GM23338 (cell line): ENCODE measurements at places on chromosomes 5 and 9. TPM values are rescaled to one million over a fixed set of nuclear protein-coding genes. Genes with fewer than 3 reads are reported as not detected.

DNA sequence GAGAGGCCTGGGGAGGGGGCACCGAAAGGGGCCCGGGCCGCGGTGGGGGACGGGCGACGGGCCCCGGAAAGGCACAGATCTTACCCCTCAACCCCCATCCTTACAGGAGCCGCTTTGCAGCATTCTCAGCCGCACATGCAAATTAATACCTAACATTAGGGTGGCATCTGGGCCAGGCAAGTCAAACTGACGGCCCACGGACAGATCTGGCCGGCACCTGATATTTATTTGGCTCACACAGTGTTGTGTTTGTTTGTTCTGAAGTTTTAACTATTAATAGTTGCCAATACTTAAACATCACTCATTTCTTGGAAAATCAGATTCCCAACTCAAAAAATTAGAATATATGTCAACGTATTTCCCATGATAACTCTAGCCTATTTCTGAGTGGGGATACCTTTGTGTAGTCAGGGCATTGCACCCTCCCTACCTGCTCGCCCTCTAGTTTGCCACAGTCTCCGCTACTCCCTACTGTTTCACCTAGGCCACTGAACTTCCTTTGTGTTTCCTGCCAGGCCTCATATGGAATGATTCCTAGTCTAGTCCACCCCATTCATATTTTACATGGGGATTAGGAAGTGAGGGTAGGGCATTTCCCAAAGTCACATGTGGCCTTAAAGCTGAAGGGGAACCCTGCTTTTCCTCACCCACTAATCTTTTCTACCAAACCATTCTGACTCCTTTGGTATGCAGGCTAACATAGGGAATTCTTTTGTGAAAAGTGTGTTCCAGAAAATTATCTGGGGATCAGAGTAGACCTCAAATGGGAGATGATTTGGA is 71.9 kb upstream of the LARP1 start:
- no peak for DNase-seq

- DNase-seq, result no peak
Measured at GRCh38 chr5:131286400-131286715, 22.5 kb downstream of the CDC42SE2 start.

DNA sequence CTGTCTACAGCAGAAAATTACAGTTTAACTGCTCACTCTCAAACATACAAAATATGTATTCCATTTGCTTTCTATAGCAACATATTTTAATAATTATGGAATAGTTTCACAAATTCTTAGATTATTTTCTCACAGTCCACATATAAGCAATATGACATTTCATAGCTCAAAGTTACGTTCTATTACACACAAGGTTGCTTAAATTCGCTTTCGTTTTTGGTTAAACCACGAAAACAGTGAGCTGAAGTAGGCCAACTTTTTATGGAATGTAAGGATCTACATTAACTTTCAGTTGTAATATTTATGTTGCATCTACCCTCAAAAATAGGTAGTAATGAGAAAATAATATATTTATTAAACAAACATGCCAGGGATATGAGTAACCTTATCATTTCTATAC is 966.0 kb upstream of the ACO1 start:
- DNase-seq, result no peak

DNA sequence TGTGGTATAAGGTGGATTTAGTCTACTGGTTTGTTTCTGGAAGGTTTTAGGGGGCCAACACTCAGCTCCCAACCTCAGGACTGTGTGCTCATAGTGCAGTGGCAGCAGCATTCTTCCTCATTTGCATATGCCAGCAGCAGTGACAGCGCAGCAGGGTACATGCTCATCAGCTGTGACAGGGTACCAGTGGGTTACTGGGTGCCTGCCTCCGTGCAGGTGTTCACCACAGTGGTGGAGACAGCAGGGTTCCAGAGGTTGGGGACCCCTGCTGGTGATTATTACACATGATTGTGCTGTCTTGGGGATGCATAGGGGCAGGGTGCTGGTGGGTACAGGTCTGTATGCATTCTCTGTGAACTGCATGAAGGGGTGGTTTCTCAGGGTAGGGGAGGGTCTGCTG is 45.5 kb upstream of the IFNE start:
- DNase-seq, result no peak

DNA sequence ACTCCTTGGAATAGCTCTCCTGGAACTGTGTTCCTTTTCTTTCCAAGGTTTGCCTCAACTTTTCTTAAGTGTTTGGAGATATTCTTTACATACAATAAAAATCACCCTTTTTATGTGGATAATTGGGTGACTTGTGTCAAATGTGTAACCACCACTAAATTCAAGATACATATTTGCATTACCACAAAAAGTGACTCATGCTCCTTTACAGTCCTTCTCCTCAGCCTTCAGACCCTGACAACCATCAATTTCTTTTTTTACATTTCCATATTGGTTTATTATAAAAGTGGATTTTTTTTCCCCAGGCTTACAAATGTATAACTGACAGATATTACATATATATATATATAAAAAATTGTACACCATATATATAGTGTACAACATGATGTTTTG is 372.0 kb upstream of the KCNN2 start:
- no peak for DNase-seq

DNA sequence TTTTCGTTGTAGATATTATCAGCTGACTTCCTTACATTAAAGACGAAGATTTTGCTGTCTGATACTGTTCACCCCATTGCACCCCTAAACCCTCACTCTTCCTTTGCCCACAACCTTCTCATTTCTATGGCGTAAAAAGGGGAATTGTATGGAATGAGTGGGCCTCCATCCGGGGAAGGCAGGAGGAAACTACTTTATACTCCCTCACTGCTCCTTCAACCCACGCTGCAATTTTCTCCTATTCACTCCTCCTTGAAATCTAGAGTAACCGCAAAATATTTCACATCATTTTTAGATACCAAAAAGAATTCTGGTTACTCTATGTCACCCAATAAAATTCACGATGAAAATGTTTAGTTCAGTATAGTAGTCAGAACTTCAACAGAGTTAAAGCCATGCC is 330.8 kb downstream of the DIRAS2 start:
- no peak for DNase-seq

DNA sequence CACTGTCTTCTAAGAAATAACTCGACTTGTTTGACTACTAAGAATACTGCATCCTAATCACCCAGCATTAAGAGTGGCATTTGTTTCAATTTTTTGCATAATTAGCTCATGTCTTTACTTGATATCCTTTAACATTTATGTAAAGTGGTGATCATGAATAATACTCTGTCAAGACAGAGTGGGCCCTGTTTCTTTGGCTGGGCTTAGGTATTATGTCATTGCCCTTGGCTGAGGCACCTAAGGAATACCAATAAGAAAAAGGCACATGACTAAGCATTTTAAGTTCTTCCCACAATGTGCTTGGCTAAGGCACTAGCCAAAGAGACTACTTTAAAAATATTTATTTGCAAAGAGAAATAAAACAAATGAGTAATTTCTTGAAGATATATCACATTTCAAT is 308.1 kb downstream of the CTNND2 start:
- peak; percentile 10 for DNase-seq

GRCh38 chr5:111387361-111387760 is 125.0 kb downstream of the STARD4 start:
- DNase-seq, result no peak

GRCh38 chr5:117594166-117594565 is 1019.5 kb upstream of the SEMA6A start:
- no peak for DNase-seq

The ENHO gene
- total RNA-seq, result 9.2 and 13.8 TPM in 2 replicates

The FOXD4L6 gene
- 0.21 TPM in 1 of 2 replicates, not detected in the other for total RNA-seq
